ENCODE measurements at places on chromosomes 6 and 20.

DNA sequence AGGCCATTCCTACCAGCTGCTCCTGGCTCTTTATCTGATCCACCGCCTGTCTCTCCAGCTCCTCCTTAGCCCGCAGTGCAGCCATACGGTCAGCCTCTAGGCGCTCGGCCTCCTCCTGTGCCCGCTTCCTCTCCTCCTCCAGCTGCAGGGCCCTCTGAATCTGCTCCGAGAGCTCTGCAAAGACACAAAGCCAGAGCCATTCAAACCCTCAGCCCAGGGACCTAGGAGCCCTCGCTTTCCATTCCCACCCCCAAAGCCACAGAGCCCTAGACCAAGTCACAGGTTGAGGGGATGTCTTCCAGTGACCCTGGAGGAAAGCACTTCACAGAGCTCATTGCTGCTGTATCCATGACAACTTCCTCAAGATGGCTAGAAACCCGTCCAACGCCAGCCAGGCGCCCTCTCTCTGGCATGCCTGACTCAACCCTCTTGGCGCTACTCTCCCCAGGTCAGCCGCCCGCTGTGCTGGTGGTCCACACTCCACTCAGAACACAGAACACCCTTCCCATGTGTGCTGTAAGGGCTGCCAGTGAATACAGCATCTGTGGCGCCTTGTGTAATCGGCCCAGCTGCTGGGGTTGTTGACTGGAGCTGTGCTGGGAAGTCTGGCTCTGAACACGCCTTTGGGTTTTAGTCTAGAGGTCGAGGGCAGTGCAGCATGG is 49.3 kb downstream of the EZR start:
- DNase-seq, result no peak

DNA sequence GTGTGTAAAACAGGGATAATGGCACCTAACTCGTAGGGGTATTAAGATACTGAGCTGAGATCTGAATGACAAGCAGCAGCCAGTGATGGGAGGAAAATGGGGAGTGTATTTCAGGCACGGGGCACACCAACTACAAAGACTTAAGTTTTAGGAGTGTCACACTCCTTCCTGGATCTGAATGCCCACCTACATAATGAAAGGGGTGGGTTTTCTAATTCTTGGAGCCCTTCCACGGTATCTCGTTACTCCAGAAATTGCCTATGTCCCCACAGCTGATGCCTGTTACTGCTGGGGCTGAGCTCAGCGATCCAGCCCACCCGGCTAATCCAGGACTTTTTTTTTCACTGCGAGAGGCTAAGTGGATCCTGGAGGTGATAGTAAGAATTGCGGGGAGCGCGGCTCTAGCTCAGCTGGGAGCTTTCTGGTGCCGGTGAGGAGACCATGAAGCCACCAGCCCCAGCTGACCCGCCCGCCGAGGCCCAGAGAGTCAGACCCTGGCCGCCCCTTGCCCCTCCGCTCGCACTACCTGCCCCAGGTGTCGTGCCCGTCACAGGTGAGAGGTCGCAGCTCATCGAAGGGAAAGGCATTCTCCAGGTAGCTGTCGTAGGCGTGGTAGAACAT is 727 bp downstream of the EDEM2 start:
- no peak for DNase-seq

DNA sequence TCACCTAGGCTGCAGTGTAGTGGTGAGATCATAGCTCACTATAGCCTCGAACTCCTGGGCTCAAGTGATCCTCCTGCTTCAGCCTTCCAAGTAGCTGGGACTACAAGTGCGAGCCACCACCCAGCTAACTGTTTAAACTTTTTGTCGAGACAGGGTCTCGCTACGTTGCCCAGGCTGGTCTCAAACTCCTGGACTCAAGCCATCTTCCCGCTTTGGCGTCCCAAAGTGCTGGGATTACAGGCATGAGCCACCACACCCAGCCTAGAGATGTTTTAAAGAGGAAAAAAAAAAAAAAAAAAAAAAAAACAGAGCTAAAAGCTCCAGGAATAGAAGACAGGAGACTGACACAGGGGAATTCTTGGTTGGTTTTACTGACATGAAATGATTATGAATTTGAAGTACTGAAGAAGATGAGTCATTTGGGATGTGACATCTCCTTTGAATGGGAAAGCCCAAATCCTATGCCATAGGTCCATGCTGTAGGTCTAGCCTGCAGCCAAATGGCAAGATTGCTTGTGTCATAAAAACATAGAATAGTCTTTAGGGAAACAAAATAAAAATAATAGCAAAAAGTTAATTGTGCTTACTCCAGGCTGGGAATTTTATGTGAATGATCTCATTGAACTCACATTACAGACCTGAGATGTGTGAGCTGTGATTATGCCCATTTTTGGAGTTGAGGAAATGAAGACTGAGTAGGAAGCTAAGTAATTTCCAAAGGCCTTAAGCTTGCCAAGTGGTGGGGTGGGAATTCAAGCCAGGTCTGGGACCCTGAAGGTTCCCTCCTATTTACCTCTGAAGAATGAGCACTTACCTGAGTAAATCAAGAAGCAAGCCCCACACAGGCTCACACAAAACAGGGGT is 24.3 kb upstream of the NHSL1 start:
- no peak for DNase-seq

- no peak for DNase-seq
Measured at GRCh38 chr20:2149507-2149906, 47.9 kb downstream of the STK35 start.

GRCh38 chr20:20225325-20226043 is 142.4 kb upstream of the INSM1 start:
- DNase-seq, result no peak

DNA sequence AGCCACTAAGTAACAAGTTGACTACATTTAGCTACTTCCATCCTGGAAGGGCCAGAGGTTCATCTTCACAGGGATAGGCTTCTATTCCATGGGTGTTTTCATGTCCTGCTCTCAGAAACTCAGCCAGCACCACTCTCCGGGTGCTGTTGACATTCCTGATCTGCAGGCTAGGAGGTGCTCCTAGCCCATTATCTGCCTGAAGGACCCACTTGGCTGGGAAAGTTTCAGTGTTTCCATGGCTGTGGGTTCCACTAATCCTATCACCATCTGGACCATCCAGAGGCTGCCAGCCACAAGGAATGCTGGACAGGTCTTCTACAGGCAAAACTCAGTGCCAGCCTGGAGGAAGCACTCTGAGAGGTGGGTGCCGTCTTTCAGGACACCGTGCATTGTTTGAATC is 45.2 kb downstream of the HLA-G start:
- no peak for DNase-seq

GRCh38 chr6:16511040-16511660 is 250.1 kb downstream of the ATXN1 start:
- peak; percentile 36 for DNase-seq

DNA sequence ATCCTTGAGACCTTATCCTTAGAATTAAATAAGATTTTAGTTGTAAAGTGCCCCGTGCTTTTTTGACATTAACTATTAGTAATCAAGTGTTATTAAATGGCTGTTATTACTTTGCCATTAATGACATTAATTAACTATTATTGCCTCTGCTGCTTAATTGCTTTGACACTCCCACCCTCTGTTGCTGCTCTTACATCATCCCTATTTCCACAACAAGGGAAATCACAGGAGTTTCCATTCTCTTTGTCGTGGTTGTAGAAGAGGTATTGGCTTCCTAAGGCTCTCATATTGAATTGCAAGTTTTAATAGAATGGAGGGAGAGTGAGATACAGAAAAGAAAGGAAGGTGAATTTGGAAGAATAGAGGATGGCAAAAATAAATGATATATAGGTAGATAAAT is 545.8 kb downstream of the MMUT start:
- no peak for DNase-seq

DNA sequence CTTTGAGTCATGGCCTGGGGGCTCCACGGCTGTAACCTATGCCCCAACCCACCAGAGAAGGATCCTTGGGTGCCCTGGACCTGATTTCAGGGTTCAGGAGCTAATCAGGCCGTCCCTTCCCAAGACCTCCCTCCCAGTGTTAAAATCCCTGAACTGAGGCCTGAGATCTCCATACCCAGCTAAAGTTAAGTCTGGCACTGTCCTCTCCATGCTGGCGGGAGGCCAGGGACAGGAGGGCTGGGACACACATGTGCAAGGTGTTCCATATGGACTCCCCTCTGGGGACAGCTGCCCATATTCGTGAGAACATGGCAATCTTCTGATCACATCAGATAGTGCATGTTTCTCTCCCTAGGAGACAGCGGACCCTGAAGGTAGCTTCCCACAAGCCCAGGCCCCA is 11.5 kb upstream of the TREML4 start:
- no peak for DNase-seq

DNA sequence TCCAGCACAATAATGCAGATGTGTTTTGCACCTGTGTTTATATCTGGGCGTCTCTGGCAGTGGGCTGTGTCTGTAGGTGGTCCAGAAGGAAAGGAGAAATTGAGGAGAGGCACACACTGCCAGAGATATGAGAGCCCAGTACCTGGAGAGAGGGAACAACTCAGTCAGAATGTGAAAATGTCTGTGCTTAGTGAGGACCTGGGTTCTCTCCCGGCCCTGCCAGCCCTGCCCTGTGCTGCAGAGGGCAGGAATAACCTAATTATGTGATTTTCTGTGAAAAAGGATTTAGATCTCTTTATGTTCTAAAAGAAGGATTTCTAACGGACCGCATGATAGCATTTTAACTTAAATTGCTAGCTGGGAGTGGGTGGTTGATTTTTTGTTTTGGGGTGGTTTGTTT is 8.3 kb upstream of the EXOC2 start:
- DNase-seq, result no peak

DNA sequence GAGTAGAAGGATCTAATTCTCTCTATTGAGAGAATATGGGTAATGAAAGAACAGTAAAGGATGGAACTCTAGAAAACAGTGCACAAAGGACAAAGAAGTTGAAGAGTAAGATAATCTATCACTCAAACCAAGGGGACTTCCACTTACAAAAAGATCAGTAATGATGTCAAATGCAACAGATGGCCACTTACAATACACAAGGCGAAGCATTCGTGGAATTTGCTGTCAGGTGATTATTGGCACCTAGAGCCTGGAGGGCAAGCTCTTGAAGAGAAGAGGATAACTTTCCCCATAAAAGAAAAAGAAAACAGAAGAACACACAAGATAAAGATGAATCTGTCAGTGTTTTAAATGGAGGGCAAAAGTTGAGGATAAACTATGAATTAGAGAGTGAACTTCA is 256.0 kb upstream of the TCF21 start:
- DNase-seq, result no peak

DNA sequence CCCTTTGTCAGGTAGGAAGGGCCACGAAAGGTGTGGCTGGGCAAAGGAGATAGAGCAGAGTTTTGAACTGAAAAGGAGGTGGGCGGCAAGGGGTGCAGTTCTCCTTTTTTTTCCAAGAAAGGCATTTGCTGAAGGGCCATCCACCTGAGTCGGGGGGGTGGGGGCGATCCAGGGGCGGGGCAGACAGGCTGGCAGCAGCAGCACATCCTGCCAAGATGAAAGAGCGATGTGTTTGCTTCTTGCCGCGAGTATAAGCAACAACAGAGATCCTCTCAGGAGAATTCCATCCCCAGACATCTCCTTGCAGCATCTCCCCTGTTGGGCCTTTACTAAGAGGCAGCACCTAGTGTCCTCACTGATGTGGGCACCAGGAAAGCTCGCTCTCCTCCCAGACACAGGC is 516.5 kb downstream of the CD83 start:
- DNase-seq, result no peak

DNA sequence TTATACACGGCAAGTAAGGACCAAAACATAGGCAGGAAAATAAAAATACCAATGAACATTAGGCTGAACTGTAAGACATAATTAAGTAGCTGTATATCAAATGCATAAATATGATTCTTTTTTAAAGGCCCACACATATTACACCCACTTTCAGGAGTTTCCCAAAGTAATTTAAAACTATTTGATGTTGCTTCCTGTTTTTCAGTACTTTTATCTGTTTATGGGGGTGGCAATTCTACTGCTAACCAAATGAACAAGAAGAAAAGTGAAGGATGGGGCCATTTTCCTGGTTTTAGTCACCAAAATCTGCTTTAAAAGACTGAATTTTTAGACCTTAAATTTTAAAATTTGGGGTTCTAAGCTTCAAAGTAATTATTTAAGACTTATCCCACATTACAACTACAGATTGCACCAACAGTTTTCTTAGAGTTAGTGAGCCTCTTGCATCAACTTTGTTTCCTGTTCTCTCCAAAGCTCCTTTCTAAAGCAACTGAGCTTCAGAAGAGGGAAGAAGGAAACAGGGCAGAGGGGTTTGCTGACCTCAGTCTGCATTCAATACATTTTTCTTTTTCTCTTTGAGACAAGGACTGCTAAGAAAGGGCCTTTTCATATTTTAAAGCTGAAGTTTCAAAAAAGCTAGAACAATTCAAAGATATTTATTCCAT is 191.0 kb downstream of the BACH2 start:
- DNase-seq, result peak; percentile 86

- no peak for DNase-seq
Measured at GRCh38 chr6:21118216-21118780, 475.3 kb upstream of the SOX4 start.

- DNase-seq, result no peak
Measured at GRCh38 chr20:1430004-1430451, 36.6 kb downstream of the NSFL1C start.

DNA sequence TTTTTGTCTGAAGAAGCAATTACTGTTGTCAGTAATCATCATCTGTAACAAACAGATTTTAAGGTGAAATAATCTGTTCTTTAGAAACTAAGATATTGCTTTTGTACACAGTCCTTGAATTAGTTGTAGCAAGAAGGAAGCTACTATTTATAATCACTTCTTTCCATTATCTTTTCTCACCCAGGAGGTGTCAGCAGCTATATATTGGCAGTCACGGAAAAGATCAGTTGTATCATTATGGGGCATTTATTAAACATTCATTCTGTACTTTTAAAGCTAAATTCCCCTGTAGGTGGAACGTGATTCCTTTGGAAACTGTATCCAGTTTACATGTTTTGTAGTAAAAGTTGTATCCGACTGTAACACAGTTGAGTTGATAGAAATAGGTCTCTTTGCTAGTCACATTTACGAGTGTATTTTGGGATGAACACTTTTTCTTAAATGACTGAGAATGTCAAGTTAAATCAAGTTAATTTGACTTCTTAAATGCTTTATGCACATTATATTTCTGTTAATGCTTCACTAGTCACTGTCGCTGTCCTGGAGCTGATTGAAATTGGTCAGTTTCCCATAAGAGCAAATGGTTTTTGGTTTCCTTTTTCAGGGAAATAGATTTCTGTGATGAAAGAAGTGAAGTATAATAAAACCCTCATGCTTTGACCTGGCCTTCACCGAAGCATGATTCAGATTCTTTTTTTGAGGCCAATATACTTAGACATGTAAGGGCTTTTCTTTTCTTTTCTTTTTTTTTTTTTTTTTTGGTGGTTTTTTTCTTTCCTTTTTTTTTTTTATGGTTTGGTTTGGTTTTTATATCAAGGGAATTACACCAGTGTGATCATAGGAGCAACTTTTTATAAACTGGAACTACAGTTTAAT is 5.1 kb downstream of the QKI start:
- no peak for DNase-seq
